Cerebellum (tissue), 4 donors: ENCODE measurements at places on chromosomes 3 and 15.

- DNase-seq: no peak
Measured at GRCh38 chr3:10925436-10926255, 66.9 kb upstream of the SLC6A1 start.

DNA sequence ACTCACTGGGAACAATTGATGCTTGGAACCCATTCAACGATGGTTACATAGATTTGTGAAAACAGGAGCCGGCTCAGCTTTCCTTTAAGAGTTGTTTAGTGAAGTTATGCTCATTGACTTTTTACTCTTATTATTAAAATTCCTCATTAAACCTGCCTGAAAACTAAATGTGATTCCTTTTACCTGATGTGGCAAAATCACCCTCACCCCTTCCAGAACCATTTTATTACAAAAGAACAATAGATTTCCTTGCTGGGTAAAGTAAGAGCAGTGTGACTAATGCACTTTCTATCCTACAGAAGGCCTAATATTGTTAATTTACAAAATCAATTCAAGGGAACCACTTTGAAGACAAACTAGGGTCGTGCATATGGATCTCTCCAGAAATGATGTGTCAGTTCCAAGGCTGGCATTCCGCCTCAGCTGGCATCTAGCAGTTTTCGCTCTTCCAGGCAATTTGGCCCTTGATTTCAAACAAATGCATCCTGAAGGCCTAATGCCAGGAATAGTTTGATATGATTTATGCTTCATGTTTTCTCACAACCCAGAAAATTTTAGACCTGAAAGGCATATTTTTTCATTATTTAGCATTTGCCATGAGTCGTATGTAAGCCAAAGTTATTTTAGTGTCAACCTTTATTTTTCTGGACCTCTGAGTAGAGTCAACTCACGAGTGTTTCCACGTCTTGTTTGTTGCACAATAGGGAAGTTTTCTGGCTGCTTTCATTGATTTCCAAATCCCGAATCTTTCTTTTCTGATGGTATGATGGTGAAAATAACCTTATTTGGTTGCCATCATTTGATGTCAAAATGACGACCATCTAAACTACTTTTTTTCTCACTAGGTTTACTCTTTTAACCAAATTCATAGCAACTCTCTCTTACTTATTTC is 447.8 kb downstream of the MECOM start:
- no peak for DNase-seq

- DNase-seq: no peak
Measured at GRCh38 chr3:46948830-46949671, 27.5 kb downstream of the CCDC12 start.

GRCh38 chr3:73924048-73924447 is 299.3 kb upstream of the PDZRN3 start:
- DNase-seq: no peak

DNA sequence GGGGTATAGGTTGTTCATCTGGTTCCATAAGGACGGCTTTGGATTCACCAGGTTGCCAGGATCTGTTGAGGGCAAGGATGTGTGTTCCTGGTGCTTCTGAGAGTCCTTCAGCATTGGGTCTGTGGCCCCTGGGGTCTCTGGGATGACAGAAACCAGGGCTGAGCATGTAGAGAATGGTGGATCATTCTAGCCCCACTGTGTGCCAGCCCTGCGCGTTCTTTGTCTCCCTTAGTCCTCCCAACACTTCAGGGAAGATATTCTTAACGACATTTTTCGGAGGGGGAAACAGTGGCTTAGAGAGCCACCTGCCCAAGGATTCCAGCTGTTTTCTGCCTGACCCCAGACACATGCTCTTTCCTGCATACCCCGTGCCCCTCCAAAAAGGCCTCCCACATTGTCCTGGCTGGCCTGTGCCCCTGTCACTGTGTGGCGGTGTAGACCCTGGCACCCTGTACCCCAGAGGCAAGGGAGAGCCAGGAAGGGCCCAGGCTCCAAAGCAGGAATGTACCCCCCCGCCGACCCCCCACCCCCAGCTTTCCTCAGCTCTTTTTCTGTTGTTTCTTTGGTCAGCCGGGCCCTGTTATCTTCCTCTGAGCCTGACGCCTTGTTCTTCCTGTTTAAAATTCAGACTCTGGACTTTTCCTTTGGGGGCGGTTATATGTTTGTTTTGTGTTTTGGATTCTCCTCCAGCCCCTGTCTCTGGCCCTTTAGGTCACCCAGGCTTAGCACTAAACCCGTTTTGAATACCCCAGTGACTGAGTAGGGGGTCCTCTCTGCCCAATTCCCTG is 57.8 kb upstream of the SMAD6 start:
- DNase-seq: no peak

DNA sequence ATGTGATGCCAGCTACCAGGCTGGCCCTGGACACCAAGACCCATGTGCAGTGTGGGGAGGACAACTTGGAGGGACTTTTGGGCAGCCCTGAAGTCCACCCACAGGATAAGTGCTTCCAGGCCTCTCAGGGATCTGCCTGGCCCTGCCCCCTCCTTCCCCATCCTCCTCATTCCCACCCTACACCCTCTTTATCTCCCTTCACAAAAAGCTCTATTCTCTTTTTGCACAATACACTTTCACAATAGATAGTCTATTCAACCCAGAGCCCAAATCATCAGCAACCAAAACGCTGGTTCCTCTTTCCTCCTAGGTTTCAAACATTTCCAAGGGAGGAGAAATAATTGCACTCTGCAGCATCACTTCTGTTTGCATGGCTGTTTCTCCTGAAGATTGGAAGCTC is 7.8 kb upstream of the ZNF710 start:
- DNase-seq: no peak

- no peak for DNase-seq
Measured at GRCh38 chr15:44319385-44319784, 30.9 kb downstream of the GOLM2 start.

DNA sequence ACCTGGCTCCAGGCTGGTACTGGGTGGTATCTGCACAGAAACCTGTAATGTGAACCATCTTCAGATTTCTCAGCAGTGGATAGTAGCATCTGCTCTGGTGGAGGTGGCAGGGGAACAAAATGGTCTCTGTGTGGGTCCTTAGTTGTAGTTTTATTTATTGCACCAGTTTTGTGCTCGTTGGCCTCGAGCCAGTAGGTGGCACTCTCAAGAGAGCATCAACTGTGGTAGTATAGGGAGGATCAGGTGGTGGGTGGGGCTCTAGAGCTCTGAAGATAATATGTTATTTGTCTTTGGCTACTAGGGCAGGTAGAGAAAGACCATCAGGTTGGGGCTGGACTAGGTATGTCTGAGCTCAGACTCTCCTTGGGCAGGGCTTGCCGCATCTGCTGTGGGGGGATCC is 254.0 kb upstream of the GPR149 start:
- no peak for DNase-seq

GRCh38 chr3:126033765-126034164 is 50.2 kb downstream of the SLC41A3 start:
- no peak for DNase-seq

DNA sequence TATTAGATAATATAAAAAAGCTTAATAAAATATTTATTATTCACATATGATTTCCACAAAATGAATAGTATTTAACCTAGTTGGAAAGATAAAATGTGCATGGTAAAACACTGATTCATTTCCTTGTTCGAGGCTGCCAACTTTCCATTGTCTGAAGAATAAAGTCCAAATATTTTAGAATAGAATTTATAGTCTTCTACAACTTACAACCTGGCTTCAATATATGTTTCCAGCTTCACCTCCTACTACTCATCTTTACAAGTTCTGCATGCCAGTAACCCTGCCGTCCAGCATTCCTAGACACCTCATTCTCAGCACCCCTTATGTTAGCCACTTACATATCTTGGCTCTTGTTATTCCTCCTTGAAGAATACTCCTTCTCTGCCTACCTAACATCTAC is 244.5 kb downstream of the FGF12 start:
- no peak for DNase-seq
